ENCODE measurements at places on chromosomes 7 and 10.
A peak's percentile ranks its signal among the peaks of the same experiment; 100 is the strongest.

GRCh38 chr10:58590152-58590840 is 77.6 kb downstream of the BICC1 start:
- no peak for DNase-seq

- DNase-seq = no peak
Observed at GRCh38 chr10:110897184-110897583, 21.8 kb downstream of the BBIP1 start.

- DNase-seq = no peak
Observed at GRCh38 chr7:36905841-36906240, 181.5 kb upstream of the AOAH start.

DNA sequence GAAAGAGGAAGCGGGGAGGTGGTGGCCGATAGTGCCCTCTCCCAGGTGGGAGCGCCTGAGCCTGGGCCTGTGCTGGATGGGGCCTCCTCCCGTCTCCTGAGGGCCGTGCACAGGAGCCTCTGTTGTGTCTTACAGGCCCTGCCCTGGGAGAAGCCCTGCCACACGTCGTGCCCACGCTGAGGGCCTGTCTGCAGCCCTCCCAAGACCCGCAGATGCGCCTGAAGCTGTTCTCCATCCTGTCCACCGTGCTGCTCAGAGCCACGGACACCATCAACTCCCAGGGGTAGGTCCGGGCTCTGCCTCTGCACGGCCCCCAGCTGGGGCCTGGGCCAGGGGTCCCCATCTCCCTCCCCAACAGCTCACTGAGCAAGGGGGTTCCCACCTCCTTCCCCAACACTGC is 43.3 kb upstream of the PRKAR1B start:
- no peak for DNase-seq

GRCh38 chr7:65980478-65981250 is 1.3 kb downstream of the GUSB start:
- peak; percentile 70 for DNase-seq

- no peak for DNase-seq
Observed at GRCh38 chr7:66146701-66147100, 32.1 kb downstream of the CRCP start.

DNA sequence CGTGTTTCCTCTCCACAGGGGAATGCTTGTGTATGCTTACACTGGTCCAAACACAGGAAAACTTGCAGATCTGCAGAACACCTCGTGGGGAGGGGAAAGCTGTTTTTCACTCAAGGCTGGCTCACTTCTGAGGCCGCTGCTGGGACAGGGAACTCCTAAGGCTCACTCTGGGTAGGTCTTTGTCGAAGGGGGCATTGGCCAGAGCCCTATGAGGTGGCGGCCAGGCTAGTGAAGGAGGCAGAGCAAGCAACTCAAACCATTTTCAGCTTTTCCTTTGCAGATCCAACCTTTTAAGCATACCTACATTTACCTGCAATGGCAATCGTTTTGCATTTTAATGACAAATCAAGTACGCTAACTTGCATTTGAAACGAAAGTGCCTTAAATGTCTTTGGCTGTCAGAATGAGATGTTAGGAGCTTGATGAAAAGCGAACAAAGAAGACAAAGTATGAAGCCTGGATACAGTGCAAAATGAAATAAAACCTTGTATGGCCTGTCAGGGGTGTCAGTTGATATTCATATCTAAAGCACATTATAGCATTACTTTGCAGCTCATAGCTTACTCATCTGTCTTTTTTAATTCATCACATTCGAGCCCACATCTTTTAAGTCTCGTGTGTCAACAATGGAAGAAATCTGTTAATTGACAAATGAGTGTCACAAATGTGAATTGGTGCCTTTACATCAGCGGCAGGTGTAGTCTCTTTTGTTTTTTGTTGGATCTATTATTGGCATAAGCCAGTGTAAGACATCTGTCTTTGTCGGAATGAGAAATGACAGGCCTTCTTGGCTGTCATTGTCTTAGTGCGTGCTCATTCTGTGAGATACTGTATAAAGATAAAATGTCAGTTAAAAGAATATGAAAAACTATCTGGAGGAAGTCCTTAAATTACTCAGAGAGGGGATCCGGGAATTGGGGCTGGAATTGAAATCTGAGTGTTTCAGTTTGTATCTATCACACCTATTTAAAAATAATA is 30.5 kb downstream of the LRMDA start:
- DNase-seq = no peak

- no peak for DNase-seq
Observed at GRCh38 chr7:84949501-84949900, 237.4 kb downstream of the SEMA3D start.

DNA sequence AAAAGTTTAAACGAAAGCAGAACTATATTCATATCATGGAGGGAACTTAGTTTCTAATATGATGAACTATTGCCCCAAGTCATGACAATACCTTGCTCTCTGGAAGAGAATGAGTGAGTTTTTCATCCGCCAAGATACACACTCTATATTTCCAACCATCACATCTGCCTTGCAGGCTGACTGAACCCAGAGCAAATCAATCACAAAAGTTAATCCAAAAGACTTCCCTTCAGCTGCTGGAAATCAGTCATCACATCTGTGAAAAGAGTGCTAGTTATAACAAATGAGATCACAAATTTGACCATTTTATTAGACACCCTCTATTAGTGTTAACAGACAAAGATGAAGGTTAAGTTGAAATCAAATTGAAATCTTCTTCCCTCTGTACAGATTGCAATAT is 261.7 kb upstream of the PRKCQ start:
- no peak for DNase-seq

DNA sequence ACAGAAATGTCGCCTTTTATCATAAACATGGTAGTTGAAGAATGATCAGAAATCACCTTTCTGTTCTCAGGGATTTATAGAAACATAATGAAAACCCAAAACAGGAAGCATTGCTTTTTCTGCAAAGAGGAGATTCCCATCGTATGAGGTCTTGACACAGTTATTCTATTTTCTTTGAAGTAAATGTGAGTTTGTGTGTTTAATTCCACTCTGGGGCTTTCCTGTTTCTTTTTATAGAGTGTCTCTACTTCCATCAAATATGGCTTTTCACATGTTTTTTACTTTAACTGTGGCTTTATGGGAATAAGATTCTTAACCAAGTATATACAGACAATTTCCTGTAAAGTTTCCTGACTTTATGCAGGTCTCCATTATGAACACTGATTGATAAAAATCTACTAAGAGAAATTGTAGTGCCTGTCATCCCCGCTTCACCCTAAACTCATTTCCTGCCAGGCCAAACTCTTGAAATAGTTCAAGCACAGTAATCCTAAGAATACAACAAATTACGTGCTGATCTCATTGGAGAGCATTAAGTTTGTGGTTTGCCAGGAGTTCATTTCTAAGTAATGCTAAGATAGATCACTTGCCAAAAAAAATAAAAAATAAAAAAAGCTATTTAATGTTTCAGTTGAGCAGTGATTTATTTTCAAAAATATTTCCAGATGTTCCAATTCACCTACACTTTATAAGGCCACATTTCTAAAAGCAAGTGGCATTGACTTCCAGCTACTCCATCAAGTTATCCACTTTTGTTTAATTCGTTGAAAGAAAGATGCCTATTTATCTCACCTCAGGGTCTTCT is 52.2 kb upstream of the SEC61G start:
- DNase-seq = no peak

- DNase-seq = no peak
Observed at GRCh38 chr7:120836556-120837115, 21.3 kb downstream of the TSPAN12 start.

GRCh38 chr7:13604178-13604577 is 385.3 kb downstream of the ETV1 start:
- DNase-seq = no peak

GRCh38 chr7:120725376-120726039 is 132.4 kb downstream of the TSPAN12 start:
- DNase-seq = no peak

GRCh38 chr10:11636697-11637303 is 25.4 kb upstream of the USP6NL start:
- DNase-seq = no peak

- DNase-seq = no peak
Observed at GRCh38 chr10:51642581-51642980, 56.8 kb downstream of the CSTF2T start.

- no peak for DNase-seq
Observed at GRCh38 chr10:92965314-92965713, 95.3 kb upstream of the CYP26C1 start.

Measured in stimulated activated CD8-positive, alpha-beta memory T cell treated with anti-CD3 and anti-CD28 coated beads, Interleukin-4, amount 100 ng/mL, for 48 hours (primary cell).